IMR-90 (cell line): ENCODE measurements at places on chromosomes 7 and 10. TPM values are rescaled to one million over a fixed set of nuclear protein-coding genes. Genes with fewer than 3 reads are reported as not detected.
A peak's percentile ranks its signal among the peaks of the same experiment; 100 is the strongest.

OR2A7 gene
- not detected in 2 replicates for total RNA-seq

GRCh38 chr7:107045195-107045960, 873 bp downstream of the PRKAR2B start:
- DNase-seq, result peak; percentile 5
- peak overlapping the region; percentile 51 for H3K27ac ChIP-seq
- H3K4me1 ChIP-seq, result peaks cover 4% of the 10 kb centered on the region; the same call in 1 of the 2 replicates
- peak overlapping the region; percentile 93 for H3K4me3 ChIP-seq

DNA sequence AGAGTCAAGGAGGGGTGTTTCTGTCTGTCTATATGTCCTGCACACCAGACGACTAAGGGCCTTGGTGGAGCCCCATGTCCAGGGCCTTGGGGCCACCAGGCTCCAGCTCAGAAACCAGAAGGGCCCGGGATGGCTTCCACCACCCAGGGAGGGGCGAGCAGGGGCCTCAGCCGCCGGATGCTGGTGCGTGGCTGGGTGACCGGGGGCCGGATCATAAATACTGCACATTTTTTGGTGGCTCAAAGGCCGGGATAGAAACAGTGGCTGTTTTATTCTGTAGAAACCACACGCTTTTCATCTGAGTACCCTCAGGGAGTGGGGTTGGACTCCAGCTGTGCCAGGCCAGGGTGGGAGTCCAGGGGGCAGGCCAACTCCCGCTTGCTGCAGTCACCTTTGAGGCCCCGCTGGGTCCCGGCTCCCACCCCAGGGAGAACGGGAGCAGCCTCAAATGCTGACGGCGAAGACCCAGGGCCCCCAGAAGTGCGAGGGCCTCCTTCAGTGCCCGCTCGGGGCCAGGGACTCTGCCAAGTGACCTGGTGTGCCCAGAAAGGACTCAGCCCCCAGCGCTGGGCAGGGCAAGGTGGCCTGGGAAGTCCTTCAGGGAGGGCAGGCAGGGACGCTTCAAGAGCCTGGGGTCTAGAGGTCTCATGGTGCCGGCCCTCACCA, 28.2 kb downstream of the PDGFA start:
- no peak overlapping the region for H3K27ac ChIP-seq
- H3K36me3 ChIP-seq, result no peaks in the 10 kb centered on the region
- H3K4me1 ChIP-seq, result no peaks in the 10 kb centered on the region

DNA sequence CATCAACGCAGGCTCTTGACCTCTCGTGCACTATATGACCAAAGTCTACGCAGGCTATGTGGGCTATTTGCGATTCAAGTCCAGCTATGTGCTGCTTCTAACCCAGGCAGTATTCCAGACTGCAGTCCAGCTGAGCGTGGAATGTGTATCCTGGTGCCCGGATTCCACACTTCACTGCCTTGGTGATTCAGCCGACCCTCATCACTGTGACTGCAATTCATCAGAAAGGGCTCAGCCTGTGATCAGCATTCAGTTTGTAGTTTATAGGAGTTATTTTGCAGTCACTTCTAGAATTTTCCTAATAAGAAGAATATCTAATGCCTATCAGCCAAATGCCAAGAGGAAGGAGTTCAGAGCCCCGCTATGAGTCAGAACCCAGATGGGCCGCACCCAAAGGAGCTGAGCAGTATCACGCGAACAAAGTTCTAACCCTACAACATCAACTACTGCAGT, 119.8 kb upstream of the LANCL2 start:
- DNase-seq, result peak; percentile 93
- no peaks in the 10 kb centered on the region for H3K36me3 ChIP-seq
- peaks cover 6% of the 10 kb centered on the region for H3K4me1 ChIP-seq
- no peaks in the 10 kb centered on the region for H3K27me3 ChIP-seq

RARRES2 gene
- not detected in 2 replicates for total RNA-seq

DNA sequence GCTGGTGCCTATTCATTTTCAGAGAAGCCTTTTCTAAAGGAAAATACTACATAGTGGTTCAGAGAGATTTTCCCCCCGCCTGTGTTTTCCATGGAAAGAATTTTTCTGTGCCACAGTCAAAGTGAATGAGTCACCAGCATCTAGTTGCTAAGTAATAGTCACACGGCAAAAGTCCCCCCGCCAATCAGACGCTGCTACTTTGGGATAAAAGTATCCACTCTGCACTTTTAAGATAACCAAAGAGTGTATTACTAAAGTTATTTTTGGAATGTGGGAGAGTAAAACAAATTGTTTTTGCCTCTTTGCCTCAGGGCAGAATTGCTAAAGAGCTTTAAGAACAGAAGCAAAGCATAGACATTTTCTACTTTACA, 23.5 kb downstream of the ABLIM1 start:
- peaks cover 22% of the 10 kb centered on the region for H3K4me1 ChIP-seq
- no peak overlapping the region for H3K27ac ChIP-seq
- peak; percentile 93 for DNase-seq

GIMAP1 gene
- not detected in 2 replicates for total RNA-seq

DNA sequence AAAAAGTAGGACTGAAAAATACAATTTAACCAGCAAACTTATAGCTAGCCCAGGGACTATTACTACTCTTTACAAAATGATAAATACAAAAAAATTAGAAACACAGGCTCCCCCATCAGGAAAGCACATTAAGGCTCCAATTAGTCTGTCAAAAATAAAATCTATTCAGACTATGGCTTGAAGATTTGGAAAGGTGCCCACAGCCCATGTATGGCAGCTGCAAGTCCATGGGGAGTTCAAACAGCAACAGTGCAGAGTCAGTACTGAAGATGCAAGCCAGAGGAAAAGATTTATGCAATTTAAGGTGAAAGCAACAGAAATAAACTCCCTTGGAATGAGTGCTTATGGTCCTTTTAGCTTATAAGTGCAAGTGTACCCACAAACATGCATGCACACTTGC, 29.7 kb downstream of the IMMP2L start:
- H3K36me3 ChIP-seq, result no peaks in the 10 kb centered on the region
- H3K4me3 ChIP-seq, result no peak overlapping the region
- no peak overlapping the region for H3K27ac ChIP-seq
- no peaks in the 10 kb centered on the region for H3K27me3 ChIP-seq

KLHDC10 gene
- total RNA-seq, result 27.1 and 34.2 TPM in 2 replicates

- no peak overlapping the region for H3K4me3 ChIP-seq
- no peaks in the 10 kb centered on the region for H3K36me3 ChIP-seq
- DNase-seq, result no peak
- peaks cover 3% of the 10 kb centered on the region; the same call in 1 of the 2 replicates for H3K27me3 ChIP-seq
- no peak overlapping the region for H3K27ac ChIP-seq
- H3K4me1 ChIP-seq, result no peaks in the 10 kb centered on the region
Observed at GRCh38 chr7:90532231-90532929, 62.9 kb downstream of the PTTG1IP2 start.

IL6 gene
- total RNA-seq, result 15.2 and 18.3 TPM in 2 replicates

DNA sequence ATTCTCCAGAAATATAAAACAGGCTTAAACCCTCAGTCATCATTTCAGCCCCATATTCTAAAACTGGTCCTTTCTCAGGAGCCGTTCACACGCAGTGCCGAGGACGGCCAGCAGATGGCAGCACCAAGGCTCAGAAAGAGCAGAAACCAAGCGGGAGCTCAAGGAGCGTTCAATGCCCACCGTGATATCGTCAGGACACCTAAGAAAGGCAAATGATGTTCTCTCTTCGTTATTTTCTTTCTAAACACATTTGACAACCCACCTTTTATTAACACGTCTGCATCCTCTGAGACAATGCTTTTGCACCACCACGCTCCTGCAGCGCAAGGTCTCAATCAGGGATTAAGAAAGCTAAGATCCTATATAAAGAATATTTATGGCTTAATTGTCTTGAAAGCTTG, 45.7 kb upstream of the RBM33 start:
- no peak overlapping the region for H3K27ac ChIP-seq
- H3K4me3 ChIP-seq, result no peak overlapping the region
- H3K36me3 ChIP-seq, result no peaks in the 10 kb centered on the region
- peak; percentile 59 for DNase-seq
- H3K4me1 ChIP-seq, result no peaks in the 10 kb centered on the region

ZNF804B gene
- total RNA-seq, result not detected in 2 replicates

DNA sequence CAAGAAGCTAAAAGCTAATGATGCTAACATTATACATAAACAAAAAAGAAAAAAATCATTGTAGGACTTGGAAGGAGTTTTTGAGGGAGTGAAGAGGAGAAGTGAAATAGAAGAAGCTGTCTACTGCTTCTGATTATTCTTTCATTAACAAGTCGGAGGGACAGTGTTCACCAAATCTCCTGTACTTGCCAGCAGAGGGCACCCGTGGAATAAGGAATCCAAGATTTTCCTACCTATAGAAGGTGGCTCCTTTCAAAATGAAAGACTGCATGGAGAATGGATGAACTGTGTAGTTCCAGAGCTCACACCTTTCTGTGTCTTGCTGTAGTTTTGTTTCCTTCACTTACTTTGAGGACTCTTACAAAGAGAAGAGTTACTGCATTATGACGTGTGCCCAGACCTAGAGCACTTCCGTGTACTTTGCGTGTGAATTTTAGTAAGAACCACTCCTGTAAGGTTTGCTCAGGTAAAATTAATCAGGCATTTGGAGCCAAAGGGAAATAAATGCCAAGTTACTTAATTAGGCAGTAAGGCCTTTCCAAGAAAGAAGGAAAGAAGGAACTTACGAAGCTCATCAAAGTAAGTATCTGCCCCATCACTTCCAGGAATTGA, 145.1 kb downstream of the SEMA3D start:
- H3K4me3 ChIP-seq, result no peak overlapping the region
- peak; percentile 69 for DNase-seq
- H3K4me1 ChIP-seq, result no peaks in the 10 kb centered on the region

DNA sequence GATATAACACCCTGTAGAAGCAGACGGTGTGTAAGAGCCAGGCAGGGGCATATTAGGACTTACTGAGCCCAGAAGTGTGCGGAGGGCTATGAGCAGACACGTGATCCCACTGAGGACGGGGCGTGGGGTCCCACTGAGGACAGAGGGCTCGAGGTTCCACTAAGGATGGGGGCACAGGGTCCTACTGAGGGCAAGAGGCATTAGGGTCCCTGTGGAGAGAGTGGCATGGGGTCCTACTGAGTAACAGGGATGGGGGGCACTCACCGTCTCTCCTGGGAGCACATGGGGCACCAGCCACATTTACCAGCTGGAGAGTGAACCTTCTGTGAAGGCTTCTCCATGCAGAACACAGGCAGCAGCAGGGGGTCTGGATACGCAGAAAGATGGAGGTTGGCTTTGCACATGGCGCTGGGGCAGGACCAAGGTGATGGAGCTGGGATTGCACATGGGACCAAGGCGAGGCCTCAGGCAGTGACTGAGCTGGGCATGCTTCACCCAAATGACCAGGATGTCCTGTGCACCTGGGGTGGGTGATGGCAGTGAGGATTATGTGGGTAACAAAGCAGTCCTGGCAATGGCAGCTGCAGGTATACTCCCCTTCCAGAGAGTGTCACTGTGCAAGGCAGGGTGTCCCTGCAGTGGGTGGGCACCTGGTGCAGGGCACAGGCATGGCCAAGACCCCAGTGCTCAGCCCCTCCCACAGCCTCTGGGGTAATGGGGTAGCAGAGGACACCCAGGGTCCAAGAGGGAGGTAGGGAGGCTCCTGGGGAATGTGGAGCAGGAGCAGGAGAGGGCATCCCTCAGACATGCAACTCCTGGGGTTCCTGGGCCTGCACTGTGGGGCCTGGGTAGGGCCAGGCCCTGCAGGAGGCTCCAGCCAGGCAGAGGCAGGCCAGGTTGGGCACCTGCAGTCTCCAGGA, 278.1 kb downstream of the TCERG1L start:
- DNase-seq, result no peak
- no peak overlapping the region for H3K4me3 ChIP-seq
- H3K4me1 ChIP-seq, result no peaks in the 10 kb centered on the region
- no peaks in the 10 kb centered on the region for H3K36me3 ChIP-seq
- no peaks in the 10 kb centered on the region for H3K27me3 ChIP-seq

DNA sequence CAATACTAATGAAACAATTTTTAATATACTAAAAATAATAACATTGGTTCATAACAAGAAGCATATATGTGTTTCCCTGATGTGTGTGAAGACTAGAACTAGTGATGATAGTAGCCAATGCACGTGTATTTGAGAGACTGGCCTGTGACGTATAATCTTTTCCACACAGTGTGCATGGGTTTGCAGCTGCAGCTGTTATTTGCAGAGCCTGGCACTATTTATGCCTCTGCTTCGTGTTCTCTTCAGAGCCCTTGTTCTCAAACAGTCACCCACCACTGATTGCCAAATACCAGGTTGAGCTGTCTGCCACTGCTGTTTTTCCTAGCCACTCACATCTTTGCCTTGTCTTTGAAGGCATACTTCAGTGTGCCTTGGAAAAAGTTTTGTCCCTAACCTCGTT, 531.7 kb downstream of the ETV1 start:
- no peak for DNase-seq
- H3K4me1 ChIP-seq, result no peaks in the 10 kb centered on the region
- H3K36me3 ChIP-seq, result no peaks in the 10 kb centered on the region
- no peaks in the 10 kb centered on the region for H3K27me3 ChIP-seq

DNA sequence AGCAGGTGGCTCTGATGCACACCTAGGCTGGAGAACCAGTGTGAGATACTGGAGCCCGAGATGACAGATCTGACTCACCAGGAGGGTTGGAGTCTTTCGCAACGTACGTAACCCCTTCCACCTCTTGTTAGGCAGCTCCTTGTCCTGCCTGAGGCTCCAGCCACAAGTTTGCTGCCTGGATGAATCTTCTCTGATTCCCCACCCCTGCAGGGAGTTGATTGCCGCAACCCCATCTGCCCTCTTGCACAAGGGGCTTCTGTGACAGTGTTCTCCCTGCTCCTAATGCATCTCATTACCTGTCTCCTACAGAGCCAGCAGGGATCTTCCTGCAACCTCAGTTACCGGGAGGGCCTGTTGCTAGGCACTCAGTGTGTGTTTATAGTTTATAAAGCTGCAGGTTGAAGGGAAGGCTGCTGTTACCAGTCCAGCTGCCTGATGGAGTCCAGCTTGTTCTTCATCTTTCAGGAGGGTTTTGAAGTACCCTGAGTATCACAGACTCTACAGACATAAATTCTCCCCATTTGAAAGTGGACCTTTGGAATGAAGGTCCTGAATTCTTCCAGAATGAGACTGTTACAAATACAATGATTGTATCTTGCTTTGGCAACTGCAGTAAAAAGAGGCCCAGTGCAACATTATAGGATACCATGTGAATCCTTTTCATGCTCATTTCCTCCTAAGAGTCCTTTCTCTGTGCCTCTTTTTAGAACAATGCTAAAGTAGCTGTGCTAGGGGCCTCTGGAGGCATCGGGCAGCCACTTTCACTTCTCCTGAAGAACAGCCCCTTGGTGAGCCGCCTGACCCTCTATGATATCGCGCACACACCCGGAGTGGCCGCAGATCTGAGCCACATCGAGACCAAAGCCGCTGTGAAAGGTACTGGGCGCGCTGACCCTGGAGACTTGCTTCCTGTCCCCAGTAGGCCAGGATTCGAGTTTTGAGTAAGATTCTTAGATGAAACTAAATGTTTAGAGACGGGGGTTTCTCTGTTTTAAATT, 6.5 kb downstream of the MDH2 start:
- no peaks in the 10 kb centered on the region for H3K27me3 ChIP-seq
- H3K4me1 ChIP-seq, result peaks cover 14% of the 10 kb centered on the region
- H3K27ac ChIP-seq, result peak overlapping the region; percentile 70; the same call in 1 of the 2 replicates
- peaks cover 32% of the 10 kb centered on the region for H3K36me3 ChIP-seq
- peak; percentile 77 for DNase-seq

DNA sequence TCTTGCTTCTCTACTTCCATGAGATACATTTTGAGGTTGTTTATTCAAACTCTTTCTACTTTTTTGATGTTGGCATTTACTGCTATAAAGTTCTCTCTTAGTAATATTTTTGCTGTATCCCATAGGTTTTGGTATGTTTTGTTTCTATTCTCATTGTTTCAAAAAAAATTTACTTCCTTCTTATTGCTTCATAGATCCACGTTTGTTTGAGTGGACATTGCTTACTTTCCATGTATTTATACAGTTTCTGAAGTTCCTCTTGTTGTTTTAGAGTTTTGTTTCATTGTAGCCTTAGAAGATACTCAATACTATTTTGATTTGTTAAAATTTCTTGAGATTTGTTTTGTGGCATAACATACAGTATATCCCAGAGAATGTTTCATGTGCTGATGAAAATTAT, 13.7 kb downstream of the TAS2R40 start:
- no peak overlapping the region for H3K4me3 ChIP-seq
- H3K27ac ChIP-seq, result no peak overlapping the region
- no peaks in the 10 kb centered on the region for H3K27me3 ChIP-seq
- DNase-seq, result no peak
